ENCODE measurements at places on chromosomes 12 and 14. TPM values are rescaled to one million over a fixed set of nuclear protein-coding genes. Genes with fewer than 3 reads are reported as not detected.

The KRT3 gene
- not detected for total RNA-seq

The IFI27 gene
- 135 TPM for total RNA-seq

The SPIC gene
- 1.5 TPM for total RNA-seq

The RNF34 gene
- total RNA-seq: 26.8 TPM

The SIRT4 gene
- total RNA-seq: 9.3 TPM

The TDG gene
- 3.1 TPM for total RNA-seq

The AKAP5 gene
- total RNA-seq: 0.26 TPM

The KRT77 gene
- not detected for total RNA-seq

The KRT73 gene
- not detected for total RNA-seq

The SLC16A7 gene
- 34.8 TPM for total RNA-seq

The GDF3 gene
- 0.24 TPM for total RNA-seq

The LRFN5 gene
- total RNA-seq: 6.0 TPM

The CLEC2B gene
- 7.4 TPM for total RNA-seq

The MYBPC1 gene
- not detected for total RNA-seq

The STAT2 gene
- total RNA-seq: 74.2 TPM

The RNASE4 gene
- 2.3 TPM for total RNA-seq

The SAMD15 gene
- 1.1 TPM for total RNA-seq

The NEUROD4 gene
- total RNA-seq: not detected

The KCNMB4 gene
- 9.4 TPM for total RNA-seq

The CLEC4C gene
- total RNA-seq: not detected

The RHOJ gene
- total RNA-seq: 2.8 TPM

The ARF3 gene
- 237 TPM for total RNA-seq

The RNASE7 gene
- total RNA-seq: not detected

The AVPR1A gene
- total RNA-seq: 30.2 TPM

The KLRB1 gene
- 0.22 TPM for total RNA-seq

The ARMH4 gene
- total RNA-seq: 6.1 TPM

The SUPT16H gene
- 46.4 TPM for total RNA-seq

The OTX2 gene
- total RNA-seq: not detected

The IAPP gene
- total RNA-seq: not detected

The APOF gene
- total RNA-seq: not detected

The ETFBKMT gene
- 10.8 TPM for total RNA-seq

The CD163L1 gene
- 2.1 TPM for total RNA-seq

The TAS2R19 gene
- 9.2 TPM for total RNA-seq

The ESPL1 gene
- total RNA-seq: 1.4 TPM

The WNT1 gene
- total RNA-seq: not detected

The GPRC5D gene
- not detected for total RNA-seq

The BDKRB1 gene
- total RNA-seq: not detected

The HRK gene
- 0.24 TPM for total RNA-seq

The GNS gene
- 466 TPM for total RNA-seq

The SERPINA4 gene
- total RNA-seq: not detected

The CEP290 gene
- 5.1 TPM for total RNA-seq

The PROX2 gene
- not detected for total RNA-seq

The MYO1H gene
- not detected for total RNA-seq

The CFAP54 gene
- total RNA-seq: 0.26 TPM

The TRMT61A gene
- 12.7 TPM for total RNA-seq

The COL2A1 gene
- not detected for total RNA-seq

The DBX2 gene
- 0.06 TPM for total RNA-seq

Measured in adrenal gland (tissue), 19 donors.